Activated naive CD8-positive, alpha-beta T cell treated with anti-CD3 and anti-CD28 coated beads for 36 hours (primary cell): ENCODE measurements at places on chromosomes 4 and X. TPM values are rescaled to one million over a fixed set of nuclear protein-coding genes. Genes with fewer than 3 reads are reported as not detected.
A peak's percentile ranks its signal among the peaks of the same experiment; 100 is the strongest.

DNA sequence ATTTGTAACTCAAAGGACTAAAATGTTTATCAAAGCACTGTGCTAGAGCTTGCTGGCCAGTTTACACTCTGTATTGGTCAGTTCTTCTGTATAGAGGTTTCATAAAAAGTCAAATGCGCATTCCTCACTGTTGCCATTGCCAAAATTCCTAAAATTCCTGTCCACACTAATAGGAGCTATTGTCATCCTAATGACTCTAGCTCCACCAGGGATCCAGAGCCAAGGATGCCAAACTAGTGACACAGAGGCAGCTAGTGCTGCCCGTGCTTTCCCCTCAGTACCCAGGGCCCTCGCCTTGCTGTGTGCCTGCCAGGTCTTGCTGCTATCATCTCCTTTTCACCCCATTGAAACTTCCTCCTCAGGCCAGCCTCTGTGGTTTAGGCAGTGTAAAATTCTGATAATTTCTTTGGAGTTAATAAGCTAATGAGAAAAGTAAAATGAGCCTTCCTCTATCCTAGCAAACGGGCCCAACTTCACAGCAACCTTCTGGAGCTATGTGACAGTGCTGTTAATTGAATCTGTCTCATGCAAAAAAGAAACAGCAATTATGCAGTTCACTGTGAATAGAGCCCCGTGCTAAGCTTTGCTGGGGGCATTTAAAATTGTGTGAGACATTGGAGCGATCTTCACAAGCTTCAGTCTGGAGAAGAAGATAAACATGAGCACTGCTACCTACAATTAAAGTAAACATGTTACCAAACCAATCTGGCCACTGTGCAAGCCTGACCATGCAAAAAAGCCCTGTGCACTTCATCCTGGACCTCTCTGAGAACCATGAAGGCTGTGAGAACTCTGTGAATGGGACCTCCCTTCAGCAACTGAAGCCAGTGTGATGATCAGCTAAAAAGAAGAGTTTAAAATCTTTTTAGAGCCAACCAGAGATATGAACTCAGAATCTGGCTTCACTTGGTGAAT, 43.1 kb upstream of the FGF2 start:
- DNase-seq, result no peak

DNA sequence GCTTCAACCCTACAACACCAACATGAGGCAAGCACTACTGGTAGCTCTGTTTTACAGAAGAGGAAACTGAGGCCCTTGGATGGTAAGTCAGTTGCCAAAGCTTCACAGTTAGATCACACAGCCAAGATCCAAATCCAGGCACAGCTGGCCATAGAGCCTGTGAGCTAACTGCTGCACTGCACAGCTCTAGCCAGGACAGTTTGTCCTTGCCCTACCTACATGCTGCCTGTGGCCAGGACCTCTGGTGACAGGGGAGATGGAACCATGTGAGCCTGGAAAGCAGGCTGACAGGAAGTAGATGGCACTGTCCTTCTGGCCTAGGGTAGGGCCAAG, 257.8 kb downstream of the FBXW7 start:
- DNase-seq, result no peak

GRCh38 chr4:52408471-52408870, 250.6 kb downstream of the USP46 start:
- DNase-seq, result no peak

DNA sequence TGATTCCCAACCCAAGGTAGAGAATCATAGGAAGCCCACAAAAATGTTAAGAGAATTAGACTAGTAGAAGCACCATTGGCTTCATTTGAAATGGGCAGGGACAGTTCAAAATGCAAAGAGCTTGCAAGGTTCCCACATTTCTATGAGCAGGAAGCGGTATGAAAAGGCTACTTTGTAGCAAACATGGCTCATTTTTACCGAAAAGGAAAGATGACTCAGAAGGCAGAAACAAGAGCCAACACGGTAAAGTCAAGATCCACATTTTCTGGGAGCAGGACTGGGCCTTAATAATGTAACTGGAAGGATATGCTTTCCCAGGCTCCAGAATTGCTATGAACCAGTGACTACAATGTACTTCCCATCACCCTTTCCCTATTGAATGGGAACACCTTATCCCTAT, 89.5 kb downstream of the GLRA3 start:
- DNase-seq, result no peak

- no peak for DNase-seq
Measured at GRCh38 chr4:36333303-36333877, 52.0 kb downstream of the DTHD1 start.

DNA sequence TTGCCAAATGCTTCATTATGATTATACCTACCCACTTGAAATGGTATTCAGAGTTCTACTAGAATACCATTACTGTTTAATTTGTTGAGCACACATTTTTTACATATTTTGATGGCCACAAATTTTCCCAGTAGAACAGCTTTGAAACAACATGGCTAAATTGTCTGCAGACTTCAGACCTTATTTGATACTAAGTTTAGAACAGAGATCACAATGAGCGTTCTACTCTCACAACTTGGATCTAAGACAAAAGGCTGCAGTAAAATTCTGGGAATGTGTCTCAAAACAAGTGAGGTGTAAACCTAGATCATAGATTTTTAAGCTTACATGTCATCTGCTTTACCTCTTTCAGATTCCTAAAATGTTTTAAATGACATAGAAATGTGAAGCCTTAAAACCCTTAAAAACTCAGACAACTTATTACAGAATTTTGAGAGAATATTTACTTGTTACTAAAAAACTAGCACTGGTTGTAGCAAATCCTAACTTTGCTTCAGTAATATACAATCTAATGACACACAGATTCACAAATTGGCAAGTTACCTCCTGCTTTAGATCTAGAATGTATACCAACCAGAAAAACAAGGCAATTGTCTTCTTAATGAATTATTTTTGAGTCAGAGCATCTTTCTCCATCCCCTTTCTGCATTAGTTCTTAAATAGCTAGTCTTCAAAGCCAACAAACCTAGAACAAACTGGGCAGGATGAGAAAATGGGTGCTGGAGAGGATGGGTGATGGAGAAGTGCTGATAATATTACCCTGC, 243.3 kb downstream of the SLC7A11 start:
- DNase-seq, result no peak

GRCh38 chr4:168755598-168756477, 254.2 kb downstream of the CBR4 start:
- no peak for DNase-seq

DNA sequence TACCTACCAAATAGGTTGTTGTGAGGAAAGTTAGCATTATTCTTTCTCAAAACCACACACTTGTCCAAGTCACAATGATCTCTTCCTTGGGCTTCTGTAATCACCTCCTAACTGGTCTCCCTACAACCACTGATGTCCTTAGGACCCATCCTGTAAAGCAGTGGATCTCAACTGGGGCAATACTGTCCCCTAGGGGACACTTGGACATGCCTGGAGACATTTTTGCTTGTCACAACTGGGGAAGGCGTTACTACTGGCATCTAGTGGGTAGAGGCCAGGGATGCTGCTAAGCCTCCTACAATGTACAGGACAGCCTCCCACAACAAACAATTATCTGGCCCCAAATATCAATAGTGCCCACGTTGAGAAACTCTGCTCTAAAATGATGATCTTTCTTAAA, 118.7 kb upstream of the AP1S2 start:
- DNase-seq, result peak; percentile 3

GRCh38 chrX:100368167-100368566, 41.9 kb downstream of the PCDH19 start:
- DNase-seq, result peak; percentile 3

- DNase-seq, result no peak
Measured at GRCh38 chr4:159698336-159698735, 595.5 kb downstream of the RAPGEF2 start.

DNA sequence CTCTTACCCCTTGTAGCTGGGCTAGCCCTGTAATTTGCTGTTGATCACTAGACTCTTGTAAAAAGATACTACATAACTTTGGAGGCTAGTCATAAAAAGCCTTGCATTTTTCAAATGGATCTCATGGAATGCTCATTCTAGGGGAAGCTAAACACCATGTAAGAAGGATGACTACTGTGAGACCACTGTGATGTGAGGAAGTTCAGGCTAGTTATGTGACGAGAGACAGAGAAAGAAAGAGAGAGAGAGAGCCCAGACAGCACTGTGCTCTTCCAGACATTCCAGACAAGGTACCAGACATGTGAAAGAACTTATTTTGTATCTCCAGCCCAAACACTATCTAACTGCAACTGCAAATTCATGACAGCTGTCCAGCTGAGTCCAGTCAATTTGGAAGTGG, 404.6 kb upstream of the PITX2 start:
- no peak for DNase-seq

DNA sequence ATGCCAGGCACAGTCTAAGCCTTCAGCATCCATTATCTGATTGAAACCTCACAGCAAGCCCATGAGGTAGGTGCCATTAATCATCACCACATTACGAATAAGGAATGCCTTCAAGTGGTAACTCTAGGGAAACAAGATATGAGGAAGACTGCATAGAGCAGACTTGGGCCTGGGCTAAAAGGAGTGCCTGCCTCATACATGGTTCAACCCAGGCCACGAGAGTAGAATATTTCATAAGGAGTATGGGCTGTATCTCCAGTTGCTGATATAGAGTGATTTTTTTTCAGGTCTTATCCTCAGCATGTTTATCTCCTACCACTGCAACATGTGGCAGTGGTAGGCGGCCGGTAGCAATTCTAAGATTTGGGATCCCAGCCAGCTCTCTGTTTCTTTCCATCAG, 51.7 kb downstream of the ATP11C start:
- DNase-seq, result no peak

GRCh38 chr4:9947168-9948062, 73.9 kb downstream of the SLC2A9 start:
- DNase-seq, result no peak

GRCh38 chr4:31692399-31692940, 972.3 kb downstream of the PCDH7 start:
- no peak for DNase-seq

DNA sequence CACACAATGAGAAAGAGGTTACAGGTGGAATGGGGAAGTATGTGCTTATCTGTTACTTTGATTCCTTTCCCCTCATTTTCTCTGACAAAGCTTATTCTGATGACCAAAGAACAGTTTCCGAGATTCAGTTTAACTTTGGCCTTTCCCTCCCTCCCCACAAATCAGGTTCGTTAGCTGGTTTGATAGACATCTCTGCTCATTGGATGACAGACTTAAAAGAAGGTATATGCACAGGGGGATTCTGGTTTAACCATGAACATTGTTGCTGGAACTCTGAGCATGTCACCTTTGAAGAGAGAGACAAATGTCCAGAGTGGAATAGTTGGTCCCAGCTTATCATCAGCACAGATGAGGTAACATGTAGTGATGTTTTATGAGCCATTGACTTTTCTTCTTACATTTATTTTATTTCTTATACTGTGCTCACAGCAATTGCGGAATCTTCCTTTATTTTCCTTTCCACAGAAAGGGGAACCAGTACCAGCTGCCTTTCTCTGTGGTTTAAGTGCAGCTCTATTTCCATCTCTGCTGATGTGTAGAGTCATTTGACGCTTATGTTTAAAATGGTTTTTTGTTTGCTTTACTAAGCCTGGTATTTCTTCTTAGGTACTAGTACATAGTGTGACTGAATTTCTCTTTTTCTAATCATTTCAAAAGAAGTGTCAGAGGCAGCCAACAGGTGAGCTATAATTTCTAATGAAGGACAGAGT, 125.0 kb downstream of the AKAP4 start:
- no peak for DNase-seq

- no peak for DNase-seq
Measured at GRCh38 chrX:24257011-24257410, 56.9 kb downstream of the SUPT20HL2 start.

- DNase-seq, result no peak
Measured at GRCh38 chrX:105543283-105543682, 279.1 kb upstream of the NRK start.

DNA sequence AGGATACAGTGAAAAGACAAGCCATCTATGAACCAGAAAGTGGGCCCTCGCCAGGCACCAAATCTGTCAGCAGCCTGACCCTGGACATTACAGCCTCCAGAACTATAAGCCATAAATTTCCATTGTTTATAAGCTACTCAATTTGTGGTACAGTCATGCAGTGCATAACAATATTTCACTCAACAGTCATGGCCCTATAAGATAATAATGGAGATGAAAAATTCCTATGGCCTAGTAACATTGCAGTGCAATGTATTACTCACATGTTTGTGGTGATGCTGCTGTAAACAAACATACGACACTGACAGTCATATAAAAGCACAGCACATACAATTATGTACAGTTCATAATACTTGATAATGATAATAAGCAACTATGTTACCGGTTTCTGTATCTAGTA, 17.1 kb upstream of the TLR1 start:
- no peak for DNase-seq

GRCh38 chr4:8453957-8454356, 13.4 kb downstream of the TRMT44 start:
- DNase-seq, result no peak

GRCh38 chr4:48190839-48191238, 56.8 kb upstream of the TXK start:
- no peak for DNase-seq

DNA sequence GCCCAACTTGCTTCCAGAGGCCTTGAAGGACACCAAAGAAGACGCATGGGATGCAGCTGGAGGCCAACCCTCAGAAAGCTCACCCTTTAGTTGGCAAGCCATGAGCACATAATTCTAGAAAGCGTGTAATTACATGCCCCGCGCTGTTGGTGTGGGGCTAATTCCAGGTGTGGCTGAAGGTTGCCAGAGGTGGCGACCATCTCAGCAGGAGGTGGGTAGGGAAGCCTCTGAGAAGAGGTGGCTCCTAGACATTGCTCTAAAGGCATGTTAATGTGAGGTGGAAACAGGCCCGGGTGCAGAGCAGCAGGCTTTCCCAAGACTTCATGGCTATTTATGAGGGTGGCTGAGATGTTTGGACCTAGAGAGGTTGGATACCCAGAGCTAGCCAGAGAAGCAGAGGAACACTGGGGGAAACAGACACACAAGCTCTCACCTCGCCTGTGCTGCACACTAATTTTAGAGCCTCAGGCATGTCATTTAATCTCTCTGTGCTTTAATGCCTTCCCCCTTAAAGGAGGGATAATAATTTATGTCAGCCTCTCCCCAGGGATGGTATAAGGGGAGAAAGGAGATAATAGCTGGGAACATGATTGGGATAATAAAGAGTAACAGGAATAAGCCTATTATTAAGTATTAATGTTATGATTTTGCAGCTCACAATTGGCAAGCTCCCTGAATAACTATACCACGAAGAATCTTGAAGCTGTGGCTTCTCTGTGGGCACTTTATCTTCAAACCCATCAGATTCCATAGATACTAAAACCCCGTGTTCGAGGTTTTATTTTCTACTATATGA, 60.0 kb upstream of the HELT start:
- DNase-seq, result no peak

MAGEA11 gene
- not detected for total RNA-seq

USP17L25 gene
- not detected for total RNA-seq

SLC6A8 gene
- 0.68 TPM for total RNA-seq

PPP4R3C gene
- total RNA-seq, result not detected

PRAF2 gene
- total RNA-seq, result 10.1 TPM

DNAAF6 gene
- total RNA-seq, result not detected

MUC7 gene
- total RNA-seq, result not detected

CT83 gene
- total RNA-seq, result not detected

GAGE12E gene
- not detected for total RNA-seq

S100P gene
- 2.5 TPM for total RNA-seq

CFP gene
- total RNA-seq, result 0.90 TPM

HERC6 gene
- 6.6 TPM for total RNA-seq

GRIPAP1 gene
- 54.3 TPM for total RNA-seq
